Activated CD8-positive, alpha-beta memory T cell treated with anti-CD3 and anti-CD28 coated beads for 48 hours (primary cell): ENCODE measurements at places on chromosomes 12 and 14.

DNA sequence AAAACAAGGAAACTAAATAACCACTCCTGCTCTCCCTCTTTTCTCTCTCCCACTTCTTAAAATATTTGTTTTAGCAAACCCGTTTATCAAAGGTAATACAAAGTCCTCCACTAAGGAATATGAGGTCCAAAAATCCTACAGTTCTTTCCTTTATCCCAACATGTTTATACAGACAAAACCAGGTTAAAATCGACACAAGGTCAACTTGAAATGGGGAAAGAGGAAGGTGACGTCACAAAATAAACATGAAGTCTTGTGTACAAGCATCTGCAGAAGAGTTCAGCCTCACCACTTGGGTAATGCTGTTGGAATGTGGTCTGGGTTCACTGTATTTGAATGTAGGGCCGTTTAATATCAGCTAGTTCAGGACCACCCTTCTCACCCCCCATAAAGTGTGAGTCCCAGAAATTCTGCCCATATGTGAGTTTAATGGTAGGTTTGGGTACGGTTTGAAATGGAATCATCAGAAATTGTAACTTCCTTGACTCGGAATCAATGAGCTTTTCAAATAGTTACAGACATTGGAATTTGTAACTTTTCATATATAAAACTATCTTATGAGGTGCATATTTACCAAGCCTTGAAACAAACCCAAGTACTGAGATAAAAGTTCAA lies 120.0 kb upstream of the SLC38A2 start:
- DNase-seq, result no peak

GRCh38 chr12:73612551-73612950 lies 925.1 kb upstream of the ATXN7L3B start:
- no peak for DNase-seq

DNA sequence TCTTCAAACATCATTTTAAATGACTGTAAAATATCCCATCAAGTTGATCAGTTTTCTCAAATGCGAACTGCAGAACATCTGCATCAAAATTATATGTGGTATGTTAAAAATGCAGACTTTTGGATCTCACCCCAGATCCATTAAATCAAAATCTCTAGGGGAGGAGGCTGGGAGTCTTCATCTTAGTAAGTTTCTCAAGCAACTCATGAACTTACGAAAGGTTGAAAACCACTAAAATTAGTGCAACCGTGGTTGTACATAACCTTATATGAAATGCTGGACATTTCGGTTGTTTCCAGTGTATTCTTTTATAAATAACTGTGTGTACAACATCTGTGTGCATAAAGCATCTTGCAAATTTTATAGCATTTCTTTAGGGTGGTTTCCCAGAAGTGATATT lies 39.2 kb downstream of the ZFP36L1 start:
- no peak for DNase-seq

GRCh38 chr14:22510527-22511110 lies 78.4 kb downstream of the DAD1 start:
- DNase-seq, result no peak

DNA sequence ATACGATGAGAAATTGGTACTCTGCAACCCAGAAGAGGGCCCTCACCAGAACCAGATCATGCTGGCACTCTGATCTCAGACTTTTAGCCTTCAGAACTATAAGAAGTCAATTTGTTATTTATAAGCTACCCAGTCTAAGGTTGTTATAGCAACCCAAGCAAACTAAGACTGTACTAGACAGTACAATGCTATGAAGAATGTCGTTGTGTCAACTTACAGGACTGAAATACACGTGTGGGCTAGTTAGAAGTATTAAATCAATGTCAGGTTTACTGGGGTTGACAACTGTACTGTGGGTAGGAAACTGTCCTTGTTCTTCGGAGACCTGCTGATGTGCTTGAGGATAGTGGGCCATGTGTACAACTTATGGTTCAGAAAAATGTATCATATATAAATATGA lies 19.7 kb downstream of the DUSP16 start:
- DNase-seq, result no peak

DNA sequence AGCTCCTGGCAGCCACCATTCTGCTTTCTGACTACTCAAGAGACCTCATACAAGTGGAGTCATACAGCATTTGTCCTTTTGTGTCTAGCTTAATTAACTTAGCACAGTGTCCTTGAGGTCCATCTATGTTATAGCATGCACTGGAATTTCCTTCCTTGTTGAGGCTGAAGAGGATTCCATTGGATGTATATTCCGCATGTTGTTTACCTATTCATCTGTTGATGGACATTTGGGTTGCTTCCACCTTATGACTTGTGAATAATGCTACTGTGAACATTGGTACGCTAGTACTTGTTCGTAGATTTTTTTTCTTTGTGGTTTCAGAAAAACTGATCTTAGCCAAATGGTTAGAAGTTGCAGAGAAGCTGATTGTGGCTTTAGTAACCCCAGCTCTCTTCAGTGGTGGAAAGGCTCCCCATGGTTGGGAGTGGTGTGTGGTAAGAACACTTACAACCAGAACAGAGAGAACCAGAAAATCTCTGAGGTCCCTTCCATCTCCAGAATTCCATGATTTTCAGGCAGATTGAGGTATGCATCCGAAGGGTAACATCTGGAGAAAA lies 118.4 kb downstream of the SAMD4A start:
- no peak for DNase-seq
